NAMALWA (cell line): ENCODE measurements at places on chromosomes 2 and 18.

DNA sequence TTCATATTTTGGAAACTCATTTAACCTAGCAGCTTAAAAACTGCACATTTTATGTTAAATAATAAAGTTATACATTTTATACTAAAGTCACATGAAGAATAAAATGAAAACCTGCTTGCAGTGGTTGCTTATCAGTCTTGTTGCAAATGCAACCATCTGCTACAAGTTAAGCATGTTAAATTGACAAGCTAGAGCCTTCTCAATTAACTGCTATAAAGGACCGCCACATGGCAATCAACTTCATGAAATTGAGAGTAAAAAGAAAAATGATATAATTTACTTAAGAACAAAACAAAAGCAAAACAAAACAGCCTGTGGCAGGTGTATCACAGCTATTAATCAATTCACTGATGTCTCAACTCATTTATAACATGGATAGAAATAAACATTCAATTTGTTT, 78.7 kb downstream of the RTTN start:
- DNase-seq: no peak

GRCh38 chr18:8870528-8870927, 165.2 kb downstream of the MTCL1 start:
- DNase-seq: no peak

GRCh38 chr18:74252039-74252395, 39.7 kb downstream of the CYB5A start:
- no peak for DNase-seq

DNA sequence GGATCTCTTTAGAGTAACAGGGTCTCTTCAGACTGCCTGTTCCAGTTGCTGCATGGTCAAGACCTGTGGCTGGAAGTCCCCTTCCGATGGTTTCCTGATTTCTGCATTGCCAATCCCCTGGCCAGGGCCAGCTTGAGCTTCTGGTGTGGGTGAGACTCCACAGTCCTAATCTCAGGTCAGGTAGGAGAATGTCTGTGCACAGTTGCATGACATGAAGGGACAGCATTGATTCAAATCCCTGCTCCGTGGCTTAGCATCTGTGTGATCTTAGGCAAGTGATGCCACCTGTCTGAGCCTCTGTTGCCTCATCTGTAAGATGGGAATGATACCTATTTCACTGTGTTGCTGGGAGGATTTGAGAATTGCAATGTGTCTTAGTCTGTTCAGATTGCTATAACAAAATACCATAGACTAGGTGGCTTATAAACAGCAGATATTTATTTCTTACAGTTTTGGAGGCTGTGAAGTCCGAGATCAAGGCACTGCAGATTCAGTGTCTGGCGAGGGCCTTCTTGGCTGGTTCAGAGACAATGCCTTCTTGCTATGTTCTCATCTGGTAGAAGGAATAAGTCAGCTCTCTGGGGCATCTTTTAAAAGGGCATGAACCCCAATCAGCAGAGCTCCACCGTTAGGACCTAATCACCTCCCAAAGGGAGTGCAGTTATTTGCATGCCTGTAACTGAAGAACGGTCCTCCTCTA, 66.2 kb downstream of the ATOH8 start:
- no peak for DNase-seq

DNA sequence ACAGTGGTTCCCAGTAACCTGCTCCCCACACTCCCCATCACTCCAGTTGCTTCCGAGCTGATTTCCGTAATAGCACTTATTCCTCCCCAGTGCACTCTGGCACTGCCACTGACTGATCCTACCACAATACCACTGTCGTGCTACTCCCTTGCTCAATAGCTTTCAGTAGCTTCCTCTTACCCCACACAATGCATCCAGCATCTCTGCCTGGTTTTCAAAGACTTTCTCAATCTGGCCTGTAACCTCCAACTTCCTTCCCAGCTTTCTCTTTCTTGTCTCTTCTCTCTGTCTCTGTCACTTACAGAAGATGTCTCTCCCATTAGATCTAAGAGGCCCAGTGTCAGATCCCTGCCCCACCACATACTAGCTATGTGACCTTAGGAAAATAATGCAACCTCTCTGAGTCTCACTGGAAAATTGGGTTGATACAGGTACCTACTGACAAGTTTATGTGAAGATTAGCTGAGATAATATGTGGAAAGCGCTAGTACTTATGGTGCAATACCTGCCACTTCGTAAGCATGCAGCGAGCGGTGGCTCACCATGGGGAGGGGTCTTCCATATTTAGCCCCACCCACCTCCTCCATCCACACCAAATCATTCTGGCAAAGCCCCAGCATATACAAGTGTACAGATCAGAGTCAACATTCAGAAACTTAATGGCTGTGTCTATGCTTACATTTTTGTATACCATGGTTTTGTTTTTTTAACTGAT, 36.7 kb downstream of the SFXN5 start:
- DNase-seq: no peak

DNA sequence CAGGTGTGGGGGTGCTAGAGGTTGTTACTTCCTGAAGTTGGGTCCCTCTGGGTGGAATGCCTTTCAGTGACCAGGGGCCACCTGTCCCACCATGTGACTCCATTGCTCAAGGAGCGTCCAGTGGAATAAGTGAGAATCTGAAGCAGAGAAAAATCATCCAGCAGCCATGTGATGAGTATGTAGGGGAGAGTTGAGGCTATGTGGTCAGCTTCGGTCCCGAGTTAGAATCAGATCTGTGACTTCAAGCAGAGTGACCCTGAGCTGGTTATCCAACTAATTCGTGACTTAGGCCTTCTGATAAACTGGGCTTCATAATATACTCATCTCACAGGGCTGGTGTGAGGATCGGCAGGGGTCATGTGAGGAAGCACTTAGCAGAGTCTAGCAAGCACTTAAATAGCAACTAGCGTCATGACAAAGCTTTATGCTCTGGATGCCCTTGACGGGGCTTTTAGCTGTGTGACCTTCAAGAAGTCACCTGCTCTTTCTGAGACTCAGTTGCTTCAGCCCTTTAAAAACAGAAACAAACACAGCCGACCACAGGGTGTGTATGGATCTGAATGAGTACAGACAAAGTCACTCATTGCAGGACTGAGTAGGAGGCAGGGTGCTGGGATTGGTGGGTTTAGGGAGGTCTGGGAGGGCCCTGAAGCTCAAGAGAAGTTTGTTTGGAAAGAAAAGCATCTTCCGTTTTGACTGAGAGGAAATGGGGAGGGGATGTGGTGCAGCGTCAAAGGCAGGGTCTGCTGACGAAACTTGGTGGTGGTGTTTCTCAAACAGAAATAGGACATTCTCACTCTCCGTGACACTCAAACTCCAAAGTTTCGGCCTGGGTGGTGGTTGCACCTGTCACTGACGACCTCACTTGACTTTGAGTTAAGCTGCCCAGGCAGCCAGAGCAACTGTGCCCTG, 264.0 kb upstream of the CXCR4 start:
- peak; percentile 88 for DNase-seq

GRCh38 chr2:74646201-74646600, 1.9 kb downstream of the M1AP start:
- no peak for DNase-seq

DNA sequence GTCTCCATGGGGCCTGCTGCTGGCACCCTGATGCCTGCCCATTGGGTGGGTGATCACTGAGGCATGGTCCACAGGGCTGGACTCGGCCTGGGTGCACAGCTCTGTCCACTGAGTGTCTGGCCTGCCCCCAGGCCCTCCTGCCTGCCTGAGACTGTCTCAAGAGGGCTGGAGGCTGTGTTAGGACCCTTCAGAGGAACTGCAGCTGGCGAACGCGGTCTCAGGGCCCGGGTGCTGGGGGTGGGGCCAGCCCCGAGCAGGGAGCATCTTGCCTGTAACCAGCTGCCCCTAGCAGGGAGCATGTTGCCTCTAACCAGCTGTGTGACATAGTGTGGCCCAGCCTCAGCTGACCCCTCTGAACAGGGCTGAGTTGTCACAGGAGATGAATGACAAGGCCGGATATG, 50.0 kb downstream of the TWIST2 start:
- no peak for DNase-seq

DNA sequence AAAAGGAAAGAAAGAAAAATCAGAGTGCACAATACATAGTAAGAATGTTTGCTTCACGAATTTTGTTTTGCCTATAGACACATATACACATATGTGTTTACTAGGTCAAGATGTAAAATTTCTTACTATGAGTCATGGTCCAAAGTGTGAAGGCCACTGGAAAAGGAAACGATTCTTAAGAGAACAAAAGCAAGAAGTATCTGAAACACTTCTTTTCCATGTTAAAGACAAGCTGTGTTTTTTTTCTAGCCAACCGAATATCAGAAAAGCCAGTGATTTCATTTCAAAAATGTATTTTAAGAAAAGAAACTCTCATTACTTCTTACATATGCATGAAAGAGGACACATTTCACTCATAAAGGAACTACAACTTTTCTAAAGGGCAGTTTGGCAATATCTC, 24.9 kb downstream of the PECR start:
- DNase-seq: no peak

DNA sequence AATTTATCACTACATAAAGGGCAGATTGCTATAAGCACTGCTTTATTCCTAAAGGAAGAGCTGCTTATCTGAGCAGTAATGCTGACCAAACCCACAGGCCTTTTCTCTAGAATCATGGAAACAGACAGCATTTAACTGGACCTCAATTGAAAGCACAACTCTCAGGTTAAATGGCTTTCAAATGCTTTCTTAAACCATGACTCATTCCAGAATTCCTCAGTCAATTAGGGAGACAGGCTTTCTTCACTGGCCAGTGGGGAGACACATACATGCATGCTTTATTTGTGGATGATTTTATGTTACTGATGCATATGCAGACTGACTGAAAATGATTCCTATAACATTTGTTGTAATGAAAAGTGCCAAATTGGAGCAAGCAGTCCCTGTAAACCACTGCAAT, 114.6 kb downstream of the ACVR1 start:
- no peak for DNase-seq

DNA sequence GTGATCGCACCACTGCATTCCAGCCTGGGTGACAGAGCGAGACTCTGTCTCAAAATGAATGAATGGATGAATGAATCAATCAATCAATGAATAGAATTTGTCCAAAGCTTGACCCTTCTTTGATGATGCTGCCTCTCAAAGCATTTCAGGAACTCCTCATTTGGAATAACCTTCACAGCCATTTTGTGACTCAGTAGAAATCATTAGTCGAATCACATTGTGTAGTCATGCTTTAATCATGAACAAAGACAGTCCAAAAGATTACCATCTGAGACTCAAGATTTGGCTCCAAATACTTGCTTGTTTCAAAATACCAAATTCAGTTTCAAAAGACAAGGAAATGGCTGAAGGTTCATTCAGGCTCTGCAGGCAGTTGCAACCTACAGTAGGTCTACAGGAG, 83.1 kb downstream of the VWA3B start:
- no peak for DNase-seq

DNA sequence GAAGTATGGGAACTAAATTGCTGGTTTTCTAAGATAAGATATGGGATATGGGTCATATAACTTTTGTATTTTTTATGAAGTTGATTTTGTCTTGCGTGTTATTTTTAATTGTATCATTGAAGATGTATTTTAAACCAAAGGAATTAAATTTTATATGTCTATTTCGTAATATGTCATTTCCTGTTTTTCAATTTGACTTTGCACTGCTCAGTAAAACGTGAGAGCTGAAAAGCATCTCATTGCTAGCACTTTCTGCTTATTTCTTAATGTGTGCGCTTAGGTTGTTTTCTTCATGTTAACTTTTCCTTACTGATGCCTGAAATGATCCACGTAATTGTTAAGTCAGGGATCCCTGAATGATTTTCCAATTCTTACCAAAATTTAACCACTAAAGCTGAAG, 41.2 kb upstream of the KLF11 start:
- DNase-seq: no peak

DNA sequence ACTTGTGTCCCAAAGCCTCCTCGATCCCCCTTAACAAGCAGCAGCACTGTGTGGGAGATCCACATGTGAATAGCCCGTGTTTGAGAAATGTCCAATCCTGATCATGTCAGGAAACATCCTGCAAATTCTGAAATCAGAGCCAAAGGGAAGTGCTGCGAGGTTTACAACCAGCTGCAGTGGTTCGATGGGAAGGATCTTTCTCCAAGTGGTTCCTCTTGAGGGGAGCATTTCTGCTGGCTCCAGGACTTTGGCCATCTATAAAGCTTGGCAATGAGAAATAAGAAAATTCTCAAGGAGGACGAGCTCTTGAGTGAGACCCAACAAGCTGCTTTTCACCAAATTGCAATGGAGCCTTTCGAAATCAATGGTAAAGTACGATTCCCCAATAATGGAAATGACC, at the start of gene MARCO:
Gene MARCO, plus strand, starts transcription at position 164 of the 400 bp plus-strand sequence. Its CDS starts 107 bp downstream, at position 271.
- no peak for DNase-seq

GRCh38 chr2:212669761-212670160, 131.2 kb upstream of the ERBB4 start:
- DNase-seq: peak; percentile 54

GRCh38 chr2:152307863-152308262, 27.1 kb upstream of the FMNL2 start:
- no peak for DNase-seq

DNA sequence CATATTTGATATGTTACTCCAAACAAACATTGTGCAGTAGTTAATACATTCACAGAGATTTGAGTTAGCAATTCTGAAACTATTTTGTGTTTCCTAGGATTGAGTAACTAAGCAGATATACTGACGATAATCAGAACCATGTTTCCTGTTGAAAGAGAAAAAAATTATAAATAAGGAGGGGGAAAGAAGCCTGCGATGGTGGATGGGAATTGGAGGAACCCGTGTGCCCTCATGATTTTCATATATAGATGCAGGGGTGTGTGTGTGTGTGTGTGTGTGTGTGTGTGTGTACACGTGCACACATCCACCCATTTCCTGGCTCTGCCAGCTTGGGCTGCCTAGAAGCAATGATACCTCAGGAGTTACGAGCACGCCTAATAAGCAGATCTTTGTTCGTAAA, 56.9 kb downstream of the LPIN2 start:
- no peak for DNase-seq

DNA sequence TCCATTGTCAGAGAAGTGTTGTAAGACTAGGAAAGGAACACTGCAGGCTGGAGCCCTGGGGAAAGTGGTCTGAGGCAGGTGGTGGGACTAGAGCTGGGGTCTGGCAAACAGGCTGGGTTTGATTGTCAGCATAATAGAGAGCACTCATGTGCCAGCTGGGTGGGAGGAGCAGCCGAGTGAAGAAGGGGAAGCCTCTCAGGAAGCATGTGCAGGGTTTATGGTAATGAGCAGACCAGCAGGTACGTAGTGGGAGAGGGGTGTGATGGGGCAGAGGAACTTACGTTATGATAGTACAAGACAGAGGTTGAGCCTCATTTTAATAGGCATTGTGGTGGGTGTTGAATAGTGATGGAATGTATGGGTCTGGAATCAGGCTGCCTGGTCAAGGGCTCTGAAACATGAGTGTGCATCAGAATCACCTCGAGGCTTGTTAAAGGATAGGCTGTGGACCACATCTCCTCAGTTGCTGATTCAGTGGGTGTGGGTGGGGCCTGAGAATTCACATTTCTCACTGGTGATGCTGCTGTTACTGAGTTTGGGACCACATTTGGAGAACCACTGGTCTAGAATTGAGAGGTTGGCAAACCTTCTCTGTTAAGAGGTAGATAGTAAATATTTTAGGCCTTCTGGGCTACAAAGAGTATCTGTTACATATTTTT, 1.7 kb upstream of the MGAT5 start:
- DNase-seq: peak; percentile 37

DNA sequence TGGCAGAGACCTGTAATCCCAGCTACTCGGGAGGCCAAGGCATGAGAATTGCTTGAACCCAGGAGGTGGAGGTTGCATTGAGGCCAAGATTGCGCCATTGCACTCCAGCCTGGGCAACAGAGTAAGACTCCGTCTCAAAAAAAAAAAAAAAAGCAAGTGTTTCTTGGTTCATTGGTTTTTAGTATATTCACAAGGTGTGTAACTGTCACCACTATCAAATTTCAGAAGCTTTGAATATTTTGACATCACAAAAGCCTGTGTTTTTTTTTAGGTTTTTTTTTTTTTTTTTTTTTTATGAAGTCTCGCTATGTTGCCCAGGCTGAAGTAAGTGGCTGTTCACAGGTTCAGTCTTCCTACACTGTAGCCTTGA, 16.7 kb downstream of the DDX1 start:
- DNase-seq: no peak
